A172 (cell line): ENCODE measurements at places on chromosomes 1 and 21.

DNA sequence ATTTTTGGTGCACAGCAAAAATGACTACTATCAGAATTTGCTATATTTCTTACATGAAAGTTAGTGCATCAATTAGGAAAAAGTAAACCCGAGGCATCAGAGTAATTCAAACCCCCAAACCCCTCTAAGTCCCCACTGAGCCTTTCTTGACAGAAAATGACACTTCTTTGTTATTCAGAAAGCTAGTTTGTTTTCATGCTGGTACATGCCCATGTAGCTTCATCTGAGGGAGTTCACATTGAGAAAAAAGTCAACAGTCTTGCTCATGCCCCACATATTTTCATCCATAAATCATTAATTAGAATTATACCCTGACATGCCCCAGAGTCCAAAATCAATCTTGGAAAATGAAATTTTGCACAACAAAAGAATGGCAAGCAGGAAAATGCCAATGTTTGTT is 39.9 kb upstream of the PDC start:
- no peak for DNase-seq

- no peak for DNase-seq
These were observed 61.1 kb upstream of the TINAGL1 start for GRCh38 chr1:31515056-31515775.

DNA sequence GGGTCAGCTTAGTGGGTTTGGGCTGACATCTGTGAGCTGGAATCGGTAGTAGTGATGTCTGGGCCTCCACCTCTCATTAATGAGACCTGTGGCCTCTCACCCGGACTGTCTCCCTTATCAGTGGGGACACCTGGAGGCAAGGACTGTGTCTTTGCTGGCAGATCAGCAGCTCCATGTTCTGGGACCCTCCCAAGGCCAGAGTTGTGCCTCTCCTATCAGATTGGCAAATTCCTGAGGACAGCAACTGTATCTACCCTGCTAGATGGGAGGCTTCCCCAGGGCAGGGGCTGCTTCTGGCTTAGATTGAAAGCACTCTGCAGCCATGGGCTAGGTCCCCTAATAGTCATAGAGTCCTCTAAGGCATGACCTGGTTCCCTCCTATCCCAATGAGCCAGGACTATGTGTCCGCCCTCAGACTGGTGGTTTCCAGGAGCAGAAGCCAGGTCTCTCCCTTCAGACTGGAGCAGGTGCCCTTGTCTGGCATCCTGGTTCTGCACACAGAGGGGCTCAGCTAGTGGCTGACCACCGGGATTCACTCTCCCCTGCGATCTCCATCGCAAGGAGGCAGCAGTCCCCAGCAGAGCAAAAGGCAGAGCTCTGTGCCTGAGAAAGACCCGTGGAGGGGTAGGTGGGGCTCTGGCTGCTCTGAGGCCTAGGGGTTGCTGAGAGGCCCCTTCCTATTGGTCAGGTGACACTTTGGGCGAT is 5.8 kb downstream of the DRAXIN start:
- DNase-seq, result no peak

DNA sequence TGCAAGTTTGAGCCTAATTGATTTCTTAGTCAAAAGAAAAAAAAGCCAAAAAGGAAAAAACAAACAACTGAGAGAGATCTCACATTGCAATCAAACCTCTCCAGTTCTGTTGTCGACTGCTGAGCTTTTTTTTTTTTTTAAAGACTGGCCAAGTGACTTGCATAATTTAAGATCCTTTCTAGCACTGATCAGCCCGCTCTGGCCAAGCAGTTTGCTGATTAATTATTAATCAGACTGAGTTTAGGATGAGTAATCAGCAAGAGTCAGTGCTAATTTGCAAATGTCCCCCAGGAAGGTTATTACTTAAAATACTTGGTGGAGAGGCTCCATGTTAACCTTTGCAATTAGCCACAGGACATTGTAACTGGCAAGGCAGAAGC is 39.3 kb downstream of the HMGB4 start:
- DNase-seq, result no peak

DNA sequence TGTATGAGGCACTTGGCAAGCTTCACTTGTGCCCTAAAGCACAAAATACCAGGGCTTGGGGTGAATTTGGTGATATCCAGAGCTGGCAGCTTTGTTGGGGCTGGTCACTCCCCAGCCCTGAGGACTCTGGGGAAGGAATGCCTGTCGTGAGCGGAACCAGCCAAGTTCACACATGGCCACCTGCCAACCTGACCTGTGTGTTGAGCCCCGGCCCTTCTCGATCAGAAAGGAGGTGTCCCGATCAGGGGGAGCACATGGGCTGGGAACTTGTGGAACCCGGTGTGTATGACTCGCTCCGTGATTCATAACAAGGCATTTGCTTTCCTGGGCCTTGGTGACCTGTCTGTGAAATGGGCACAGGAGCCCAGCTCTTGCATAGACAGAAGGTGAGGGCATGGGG is 43.1 kb downstream of the AGPAT3 start:
- DNase-seq, result no peak

- peak; percentile 87 for DNase-seq
These were observed 6.3 kb downstream of the INTS11 start for GRCh38 chr1:1318131-1318652.

GRCh38 chr1:66231681-66232463 is 302.1 kb upstream of the SGIP1 start:
- no peak for DNase-seq
